ENCODE measurements at places on chromosomes 13 and 19.

DNA sequence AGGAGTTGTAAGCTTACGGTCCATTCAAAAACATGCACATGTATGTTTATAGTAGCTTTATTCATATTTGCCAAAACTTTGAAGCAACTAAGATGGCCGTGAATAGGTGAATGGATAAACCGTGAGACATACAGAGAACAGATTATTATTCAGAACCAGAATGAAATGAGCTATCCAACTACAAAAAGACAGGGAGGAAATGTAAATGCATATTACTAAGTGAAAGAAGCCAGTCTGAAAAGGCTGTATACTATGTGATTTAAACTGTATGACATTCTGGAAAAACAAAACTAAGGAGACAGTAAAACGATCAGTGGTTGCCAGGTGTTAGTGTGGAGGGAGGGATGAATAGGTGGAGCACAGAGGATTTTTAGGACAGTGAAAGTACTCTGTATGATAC is 19.9 kb downstream of the NDFIP2 start:
- no peak for DNase-seq

DNA sequence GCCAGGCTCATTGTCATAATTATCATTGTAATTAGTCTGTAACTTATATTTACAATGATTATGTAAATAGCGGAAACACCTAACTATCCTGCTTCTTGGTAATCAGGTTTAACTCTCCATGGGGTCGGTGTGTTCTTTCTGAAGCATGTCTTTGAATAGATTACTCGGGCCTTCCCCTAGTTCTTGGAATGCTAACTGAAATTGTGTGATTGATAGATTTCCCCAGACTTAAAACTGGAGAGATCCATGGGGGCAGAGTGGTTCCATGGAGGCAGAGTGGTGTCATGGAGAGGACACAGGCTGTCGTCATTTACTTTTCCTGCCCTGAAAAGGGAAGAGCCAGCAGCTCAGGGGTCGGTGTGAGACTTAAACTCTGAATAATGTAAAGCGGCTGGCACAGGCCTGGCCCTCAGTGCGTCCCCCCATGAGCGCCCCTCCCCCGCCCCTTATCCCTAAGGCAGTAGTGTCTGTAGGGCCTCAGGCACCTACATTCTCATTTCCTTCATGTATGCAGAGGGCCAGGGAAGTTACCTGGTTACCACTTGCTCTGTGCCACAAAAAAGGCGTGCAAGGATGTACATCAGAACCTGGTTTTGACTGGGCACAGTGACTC is 225.1 kb downstream of the TM9SF2 start:
- no peak for DNase-seq

- DNase-seq = no peak
Measured at GRCh38 chr13:48720621-48721020, 66.9 kb downstream of the CYSLTR2 start.

GRCh38 chr13:51249255-51249654 is 27.1 kb downstream of the FAM124A start:
- no peak for DNase-seq

DNA sequence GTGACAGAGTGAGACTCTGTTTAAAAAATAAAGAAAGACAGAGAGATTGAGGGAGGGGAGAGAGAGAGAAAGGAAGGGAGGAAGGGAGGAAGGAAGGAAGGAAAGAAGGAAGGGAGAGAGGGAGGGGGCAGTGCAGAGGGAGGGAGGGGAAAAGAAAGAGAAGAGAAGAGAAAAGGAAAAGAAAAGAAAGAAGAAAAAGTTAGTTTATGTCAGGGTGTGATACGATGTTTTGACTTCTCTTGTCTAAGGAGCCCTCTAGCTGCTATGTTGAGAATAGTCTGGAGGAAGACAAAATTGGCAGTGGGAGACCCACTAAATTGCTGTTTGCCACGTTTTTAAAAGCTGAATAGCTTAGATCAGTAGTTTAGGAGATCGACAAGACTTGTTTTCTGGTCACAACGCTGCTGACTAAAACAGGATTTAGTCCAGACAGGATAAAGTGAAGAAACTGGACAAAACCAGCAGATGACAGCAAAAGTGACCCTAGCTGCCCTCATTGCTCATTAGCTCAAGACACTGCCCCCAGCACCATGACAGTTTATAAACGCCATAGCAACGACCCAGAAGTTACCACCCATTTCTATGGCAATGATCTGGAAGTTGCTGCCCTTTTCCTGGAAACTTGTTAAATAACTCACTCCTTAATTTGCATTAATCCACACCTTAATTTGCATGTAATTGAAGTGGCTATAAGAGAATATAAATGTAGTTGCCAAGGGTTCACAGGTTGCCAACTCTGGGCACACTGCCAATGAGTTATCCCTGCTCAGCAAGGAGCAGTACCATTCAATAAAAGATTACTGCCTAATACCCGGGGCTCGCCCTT is 11.1 kb downstream of the TEX101 start:
- DNase-seq = no peak

GRCh38 chr13:26185720-26186117 is 36.4 kb downstream of the RNF6 start:
- DNase-seq = no peak

- peak; percentile 62 for DNase-seq
Measured at GRCh38 chr13:98142380-98143156, at the start of gene FARP1. Gene FARP1, plus strand, starts transcription at chr13:98143094. Its CDS starts 70,149 bp downstream, at chr13:98213243.

GRCh38 chr13:23159205-23159759 is 21.5 kb upstream of the SGCG start:
- peak; percentile 35 for DNase-seq

GRCh38 chr19:3105641-3106508 is 11.7 kb downstream of the GNA11 start:
- DNase-seq = no peak

DNA sequence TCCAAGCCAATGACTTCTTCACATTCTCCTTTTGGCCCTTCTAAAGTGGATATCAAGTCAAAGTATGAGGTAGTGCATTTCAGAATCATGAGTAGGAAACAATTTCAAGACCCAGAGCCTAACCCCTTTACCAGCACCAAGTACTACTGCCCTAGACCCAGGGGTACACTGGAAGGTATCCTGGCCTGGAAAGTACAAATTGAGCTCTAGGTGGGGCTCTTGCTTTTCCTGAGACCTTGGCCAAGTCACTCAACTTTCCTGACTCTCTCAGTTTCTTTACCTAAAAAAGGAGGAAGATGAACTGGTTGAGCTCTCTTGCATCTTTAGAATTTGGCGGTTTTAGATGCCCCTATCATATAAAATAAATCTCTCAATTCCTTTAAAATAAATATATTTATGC is 204.7 kb downstream of the FGF14 start:
- no peak for DNase-seq

DNA sequence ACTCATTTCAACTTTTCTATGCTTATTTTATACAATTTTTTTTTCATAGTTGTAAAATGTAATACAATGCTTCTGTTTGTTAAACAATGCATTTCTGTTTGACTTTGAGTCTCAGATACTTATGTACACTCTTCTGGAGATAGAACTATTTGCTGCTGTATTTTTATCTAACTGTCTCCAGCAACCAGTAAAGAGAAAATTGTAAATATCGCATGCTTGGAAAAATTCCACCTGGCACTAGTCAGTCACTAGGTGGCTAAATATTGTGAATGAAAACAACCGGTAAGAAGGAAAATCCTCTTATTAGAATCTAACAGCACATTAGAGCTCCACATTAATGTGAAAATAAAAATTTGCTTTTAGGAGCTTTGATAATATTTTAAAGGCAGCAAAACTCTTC is 876.5 kb downstream of the PCDH9 start:
- no peak for DNase-seq

DNA sequence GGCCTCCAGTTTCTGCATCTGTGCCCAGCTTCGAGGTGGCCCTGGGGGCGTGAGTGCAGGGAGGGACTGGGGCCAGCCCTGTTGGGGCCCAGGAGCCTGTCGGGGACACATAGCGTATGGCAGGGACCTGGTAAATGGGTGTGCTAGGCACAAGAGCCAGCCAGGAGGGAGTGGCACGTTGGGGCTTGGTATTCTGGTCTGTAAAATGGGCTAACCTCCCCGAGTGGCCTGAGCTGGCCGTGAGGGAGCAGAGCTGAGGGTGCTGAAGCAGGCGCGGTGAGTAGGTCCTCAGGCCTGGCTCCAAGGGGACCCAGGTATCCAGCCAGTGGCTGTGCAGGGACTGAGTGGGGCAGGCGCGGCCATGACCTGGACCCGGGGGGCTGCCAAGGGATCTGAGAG is 4.3 kb downstream of the PTOV1 start:
- DNase-seq = no peak

GRCh38 chr13:40163066-40164000 is 503.1 kb downstream of the FOXO1 start:
- DNase-seq = no peak

DNA sequence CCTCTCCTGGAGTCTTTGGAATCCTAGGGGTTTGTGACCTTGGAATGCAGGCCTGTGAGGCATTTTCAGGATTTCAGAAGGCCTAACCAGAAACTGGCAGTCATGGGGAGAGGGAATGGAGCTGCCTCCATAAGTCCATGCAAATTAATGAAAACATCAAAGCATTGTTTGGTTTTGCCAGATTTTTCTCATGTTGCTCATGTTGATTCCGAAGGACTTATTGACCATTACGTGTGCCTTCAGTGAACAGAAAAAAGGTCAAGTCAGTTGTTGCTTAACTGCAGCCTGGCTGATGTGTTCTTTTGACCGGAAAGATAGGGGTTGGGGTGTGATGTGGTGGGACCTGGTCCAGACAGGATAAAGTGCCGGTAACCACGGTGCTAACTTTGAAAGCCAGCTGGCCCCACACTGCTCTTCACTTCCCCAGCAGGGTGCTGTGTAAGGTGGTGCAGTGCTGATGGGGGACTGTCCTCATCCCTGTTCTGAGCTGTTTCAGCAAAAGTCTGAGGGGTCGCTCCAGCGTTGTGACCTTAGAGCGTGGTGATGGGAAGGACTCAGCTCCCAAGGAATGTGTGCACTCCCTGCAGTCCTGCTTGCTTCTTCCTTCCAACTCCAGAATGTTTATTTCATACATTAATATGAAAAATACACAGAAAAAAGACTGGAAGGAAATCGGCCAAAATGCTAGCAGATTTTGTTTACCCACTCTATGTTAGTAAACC is 3.5 kb downstream of the RNF113B start:
- no peak for DNase-seq

GRCh38 chr13:100976993-100977392 is 302.4 kb upstream of the TMTC4 start:
- no peak for DNase-seq

- DNase-seq = no peak
Measured at GRCh38 chr13:94093652-94094315, 385.7 kb downstream of the DCT start.

DNA sequence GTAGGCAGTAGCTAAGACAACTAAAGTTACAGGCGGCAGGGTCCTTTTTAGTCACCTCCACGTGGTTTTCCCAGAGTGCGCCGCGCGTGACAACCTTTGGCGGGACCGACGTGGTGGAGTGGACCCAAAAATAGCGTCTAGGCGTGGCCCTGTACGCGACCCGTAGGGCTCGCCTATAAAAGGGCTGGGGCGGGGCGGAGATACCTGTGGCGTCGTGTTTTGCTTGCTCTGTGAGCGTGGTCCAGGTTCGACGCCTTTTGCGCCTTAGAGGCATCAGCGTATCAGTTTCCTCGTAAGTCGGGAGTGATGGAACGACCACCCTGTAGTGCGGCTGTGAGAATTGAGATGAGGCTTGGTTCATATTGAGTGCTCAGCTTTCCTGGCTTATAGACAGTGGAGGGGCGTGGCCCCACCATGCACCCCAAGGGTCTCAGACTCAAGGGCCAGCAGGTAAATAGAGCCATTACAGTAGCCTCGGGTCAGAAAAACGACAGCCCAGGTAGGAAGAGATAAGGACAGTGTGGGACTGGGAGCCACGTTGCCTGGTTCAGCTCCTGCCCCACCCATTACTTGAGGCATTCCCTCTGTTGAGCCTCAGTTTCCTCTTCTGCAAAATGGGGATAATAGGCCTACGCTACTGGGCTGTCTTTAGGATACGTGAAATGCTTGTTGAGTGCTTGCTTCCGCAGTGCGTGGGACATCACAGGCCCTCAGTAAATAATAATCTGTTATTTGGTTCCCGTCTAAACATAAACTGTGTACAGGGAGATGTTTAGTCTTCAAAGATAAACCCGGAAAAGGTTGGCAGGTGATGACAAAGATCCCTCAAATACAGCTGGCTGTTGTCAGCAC is 693 bp upstream of the TMED1 start:
- DNase-seq = peak; percentile 93

DNA sequence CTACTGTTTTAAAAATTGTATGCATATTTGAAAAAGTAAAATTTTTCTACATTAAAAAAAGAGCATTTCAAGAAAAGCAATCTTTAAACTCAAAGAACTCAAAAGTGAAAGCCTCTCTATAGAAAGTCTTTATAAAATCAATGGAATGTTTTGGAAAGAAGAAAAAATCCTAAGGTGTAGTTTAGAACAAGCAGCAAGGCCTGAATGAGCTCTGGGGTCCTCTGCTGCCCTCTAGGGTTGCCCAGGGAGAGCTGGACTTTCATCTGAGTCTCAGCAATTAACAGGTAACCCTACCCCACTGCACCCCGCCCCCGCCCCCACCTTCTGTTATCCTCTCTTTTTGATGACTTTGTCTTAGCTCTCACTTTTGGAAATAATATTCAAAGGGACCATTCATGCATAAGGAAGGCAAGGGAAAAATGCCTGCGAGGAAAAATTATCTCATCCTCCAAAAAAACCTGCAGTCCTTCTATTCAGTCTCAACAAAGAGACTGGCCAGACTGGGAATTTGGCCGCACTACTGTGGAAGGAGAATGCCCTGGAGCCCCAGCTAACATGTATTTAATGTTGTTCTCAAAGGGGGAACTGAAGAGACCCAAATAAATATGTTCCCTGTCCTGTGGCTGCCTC is 24.1 kb downstream of the SLC25A30 start:
- peak; percentile 61 for DNase-seq

DNA sequence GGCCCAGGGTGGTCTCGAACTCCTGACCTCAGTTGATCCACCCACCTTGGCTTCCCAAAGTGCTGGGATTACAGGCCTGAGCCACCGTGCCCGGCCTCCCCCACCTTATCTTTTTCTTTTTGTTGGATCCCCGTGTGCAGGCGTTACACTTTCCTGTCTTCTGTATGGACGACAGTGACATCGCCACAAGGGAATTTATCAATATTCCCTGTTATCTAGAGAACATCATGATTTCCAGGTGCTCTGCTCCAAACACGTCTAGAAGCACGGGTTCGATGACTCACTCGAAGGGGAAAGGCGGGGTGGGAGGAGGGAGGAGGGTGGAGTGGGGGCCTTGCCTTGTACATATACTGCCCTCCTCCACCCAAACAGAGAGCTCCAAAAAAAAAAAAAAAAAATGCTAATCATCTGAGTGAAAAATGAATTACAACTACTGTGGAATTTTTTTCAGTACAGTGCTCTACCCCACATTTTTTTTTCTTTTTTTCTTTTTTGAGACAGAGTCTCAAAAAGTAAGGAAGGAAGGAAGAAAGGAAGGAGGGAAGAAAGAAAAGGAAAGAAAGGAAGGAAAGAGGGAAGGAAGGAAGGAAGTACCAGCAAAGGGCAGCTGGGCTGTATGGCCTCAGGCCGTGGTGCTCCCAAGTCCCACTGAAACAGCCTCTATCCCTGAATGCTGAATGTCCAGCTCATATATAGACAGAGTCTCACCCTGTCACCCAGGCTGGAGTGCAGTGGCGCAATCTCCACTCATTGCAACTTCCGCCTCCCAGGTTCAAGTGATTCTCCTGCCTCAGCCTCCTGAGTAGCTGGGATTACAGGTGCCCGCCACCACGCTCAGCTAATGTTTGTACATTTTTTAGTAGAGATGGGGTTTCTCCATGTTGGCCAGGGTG is 36.8 kb downstream of the INSR start:
- no peak for DNase-seq

- DNase-seq = no peak
Measured at GRCh38 chr19:15259907-15260306, 27.7 kb upstream of the EPHX3 start.

GRCh38 chr13:28271056-28271840 is 132.9 kb downstream of the PAN3 start:
- no peak for DNase-seq

Data from activated naive CD4-positive, alpha-beta T cell treated with anti-CD3 and anti-CD28 coated beads for 36 hours (primary cell).